SW 1271 (cell line): ENCODE measurements at places on chromosomes 4 and X.

GRCh38 chr4:130851107-130851506 is 1755.2 kb downstream of the C4orf33 start:
- no peak for DNase-seq

- DNase-seq: peak; percentile 9
Measured at GRCh38 chrX:150643271-150643670, 49.9 kb upstream of the MTMR1 start.

DNA sequence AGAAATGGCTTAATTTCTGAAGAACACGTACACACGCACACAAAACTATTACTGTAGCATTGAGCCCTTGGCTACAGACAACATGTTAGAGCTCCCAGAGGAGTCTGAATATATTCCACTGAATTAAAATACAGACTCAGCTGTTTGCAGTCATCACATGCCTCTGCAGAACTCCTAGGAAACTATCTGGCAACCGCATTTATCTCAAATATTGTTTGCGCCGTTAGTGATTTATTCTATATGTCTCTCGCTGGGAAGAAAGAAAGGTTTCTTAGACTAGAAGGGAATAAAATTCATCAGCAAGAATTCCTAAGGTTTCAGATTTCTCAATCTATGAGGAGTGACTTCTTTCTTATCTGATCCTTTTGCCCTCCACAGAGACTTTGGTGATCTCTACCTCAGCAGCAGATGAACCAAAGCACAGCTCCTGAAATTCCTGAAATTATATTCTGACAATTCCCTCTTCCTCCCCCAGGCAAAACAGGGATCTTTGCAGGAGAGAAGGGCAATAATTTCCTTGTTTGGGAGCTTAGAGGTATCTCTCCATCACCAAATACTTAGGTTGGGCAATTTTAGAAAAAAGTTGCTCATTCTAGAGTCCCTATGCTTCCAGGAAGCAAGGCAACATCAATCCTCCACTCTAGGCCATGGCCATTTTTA is 199.2 kb downstream of the APBB2 start:
- no peak for DNase-seq

GRCh38 chr4:174604198-174604597 is 81.9 kb upstream of the HPGD start:
- no peak for DNase-seq

- no peak for DNase-seq
Measured at GRCh38 chr4:90127706-90128345, 632 bp downstream of the CCSER1 start.

GRCh38 chrX:118432799-118433198 is 62.8 kb upstream of the DOCK11 start:
- no peak for DNase-seq

- DNase-seq: no peak
Measured at GRCh38 chr4:17662694-17663093, 48.3 kb downstream of the MED28 start.

GRCh38 chr4:4595252-4595651 is 53.4 kb upstream of the STX18 start:
- no peak for DNase-seq

DNA sequence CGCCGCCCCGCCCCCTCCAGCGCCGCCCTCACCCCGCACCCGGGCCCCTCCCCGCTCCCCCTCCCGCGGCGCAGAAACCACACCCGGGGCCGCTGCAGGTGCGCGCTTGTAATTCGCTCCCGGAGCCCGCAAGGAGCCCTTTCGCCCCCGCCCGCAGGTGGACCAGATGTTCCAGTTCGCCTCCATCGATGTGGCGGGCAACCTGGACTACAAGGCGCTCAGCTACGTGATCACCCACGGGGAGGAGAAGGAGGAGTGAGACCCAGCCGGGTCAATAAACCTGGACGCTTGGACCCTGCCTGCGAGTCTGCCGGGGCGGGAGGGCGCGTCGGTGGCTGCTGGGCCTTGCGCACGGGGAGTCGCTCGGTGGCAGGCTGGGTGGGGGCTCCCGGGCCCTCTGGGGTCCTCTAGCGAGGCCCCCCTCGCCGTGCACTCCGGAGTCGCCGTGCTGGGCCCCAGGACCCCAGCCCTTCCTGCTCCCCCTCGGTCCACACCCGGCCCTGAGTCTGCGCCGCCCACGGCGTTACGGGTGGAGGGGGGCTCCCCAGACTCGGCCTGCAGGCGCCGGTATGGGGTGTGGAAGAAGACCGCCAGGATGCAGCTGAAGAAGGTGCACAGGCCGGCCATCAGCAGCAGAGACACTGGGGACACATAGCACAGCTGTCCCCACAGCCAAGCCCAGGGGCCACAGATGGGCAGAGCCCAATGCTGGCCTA is 7.1 kb downstream of the SLC49A3 start:
- no peak for DNase-seq
